DMS79 (cell line): ENCODE measurements at places on chromosomes 7 and 10.

DNA sequence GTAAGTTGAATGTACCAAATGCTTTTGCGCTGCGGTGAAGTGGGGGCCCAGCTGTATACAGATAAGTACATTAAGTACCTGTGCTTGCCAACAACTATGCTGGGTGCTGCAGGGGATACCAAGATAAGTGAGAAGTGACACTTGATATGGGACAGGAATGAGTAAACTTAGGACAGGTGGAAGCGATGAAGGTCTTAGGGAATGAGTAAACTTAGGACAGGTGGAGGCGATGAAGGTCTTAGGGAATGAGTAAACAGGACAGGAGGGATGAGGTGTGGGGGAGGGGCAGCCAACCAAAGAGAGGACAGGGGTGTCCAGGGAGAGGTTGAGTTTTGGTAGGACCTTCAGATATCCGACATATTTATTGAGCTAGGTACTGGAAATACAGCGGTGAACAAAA is 1.4 kb downstream of the MDH2 start:
- DNase-seq = no peak

DNA sequence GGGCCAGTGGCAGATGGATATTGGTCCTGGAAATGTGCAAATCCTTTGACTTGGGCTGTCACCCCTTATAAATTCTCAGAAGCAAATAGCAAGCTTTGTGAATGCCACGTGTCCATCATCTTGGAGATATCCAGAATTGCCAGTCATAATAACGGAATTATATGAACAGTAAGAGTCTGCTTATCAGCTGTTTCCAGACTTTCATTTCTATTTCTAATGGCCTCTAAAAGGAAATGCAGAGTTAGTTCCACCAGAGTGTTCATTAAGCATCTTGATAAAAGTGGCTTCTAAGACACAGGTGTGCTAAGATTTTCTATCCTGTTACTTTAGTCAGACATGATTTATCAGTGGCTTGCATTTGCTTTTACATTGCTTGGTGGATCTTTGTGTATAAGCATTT is 87.4 kb downstream of the RAMP3 start:
- DNase-seq = no peak

DNA sequence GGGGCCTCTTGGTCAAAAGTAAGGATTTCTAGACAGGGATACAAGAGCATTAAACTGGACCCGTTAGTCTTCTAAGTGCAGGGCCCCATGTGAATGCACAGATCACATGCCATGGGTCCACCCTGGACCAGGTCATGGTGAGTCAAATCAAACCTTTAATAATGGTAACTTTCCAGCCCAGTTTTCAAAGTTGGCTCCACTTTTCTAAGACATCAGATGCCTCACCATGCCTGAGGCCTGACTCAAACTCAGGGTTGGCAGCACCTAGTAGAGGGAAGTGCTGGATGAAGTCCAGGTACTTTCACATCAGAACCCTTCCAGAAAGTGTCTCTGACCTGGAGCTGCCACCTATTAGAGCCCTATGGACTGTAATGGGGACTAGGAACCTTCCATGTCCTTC is 9.7 kb upstream of the SMIM30 start:
- no peak for DNase-seq

GRCh38 chr10:120095875-120096274 is 203.3 kb downstream of the SEC23IP start:
- no peak for DNase-seq

GRCh38 chr7:139860090-139860775 is 31.2 kb downstream of the TBXAS1 start:
- DNase-seq = no peak

- no peak for DNase-seq
Observed at GRCh38 chr7:34341326-34341725, 316.7 kb upstream of the NPSR1 start.

GRCh38 chr10:92811986-92812385 is 36.3 kb upstream of the EXOC6 start:
- no peak for DNase-seq
